ENCODE measurements at places on chromosomes 7 and 10.

DNA sequence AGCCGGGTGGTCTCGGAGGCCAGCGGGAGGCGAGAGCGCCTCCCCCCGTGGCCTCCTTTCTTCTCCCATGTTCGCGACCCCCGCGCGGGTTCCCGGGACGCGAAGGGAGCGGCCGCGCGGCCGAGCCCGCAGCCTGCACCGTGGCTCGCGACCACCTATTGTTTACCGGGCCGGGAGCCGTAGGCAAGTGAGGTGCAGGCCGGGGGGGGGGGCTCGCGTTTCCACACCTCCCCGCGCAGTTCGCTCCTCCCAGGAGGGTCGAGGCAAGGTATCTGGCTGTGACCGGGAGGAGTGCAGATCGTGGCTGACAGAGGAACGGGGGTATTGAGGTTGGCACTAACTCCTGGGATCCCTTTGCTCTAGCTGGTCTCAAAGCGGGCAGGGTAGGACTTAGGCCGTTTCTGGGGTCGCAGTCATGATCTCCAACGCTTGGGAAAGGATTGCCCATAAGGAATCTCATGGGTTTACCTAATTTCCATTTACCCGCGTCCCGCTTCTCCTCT, 734 bp downstream of the PTPN12 start:
- no peak for DNase-seq

- DNase-seq = no peak
These were observed 31.2 kb downstream of the DYNC2I1 start for GRCh38 chr7:158887594-158887993.

- DNase-seq = peak; percentile 51
These were observed 184.5 kb upstream of the SHH start for GRCh38 chr7:155996718-155997280.

GRCh38 chr7:29588900-29589696, 25.5 kb downstream of the PRR15 start:
- peak; percentile 64 for DNase-seq

DNA sequence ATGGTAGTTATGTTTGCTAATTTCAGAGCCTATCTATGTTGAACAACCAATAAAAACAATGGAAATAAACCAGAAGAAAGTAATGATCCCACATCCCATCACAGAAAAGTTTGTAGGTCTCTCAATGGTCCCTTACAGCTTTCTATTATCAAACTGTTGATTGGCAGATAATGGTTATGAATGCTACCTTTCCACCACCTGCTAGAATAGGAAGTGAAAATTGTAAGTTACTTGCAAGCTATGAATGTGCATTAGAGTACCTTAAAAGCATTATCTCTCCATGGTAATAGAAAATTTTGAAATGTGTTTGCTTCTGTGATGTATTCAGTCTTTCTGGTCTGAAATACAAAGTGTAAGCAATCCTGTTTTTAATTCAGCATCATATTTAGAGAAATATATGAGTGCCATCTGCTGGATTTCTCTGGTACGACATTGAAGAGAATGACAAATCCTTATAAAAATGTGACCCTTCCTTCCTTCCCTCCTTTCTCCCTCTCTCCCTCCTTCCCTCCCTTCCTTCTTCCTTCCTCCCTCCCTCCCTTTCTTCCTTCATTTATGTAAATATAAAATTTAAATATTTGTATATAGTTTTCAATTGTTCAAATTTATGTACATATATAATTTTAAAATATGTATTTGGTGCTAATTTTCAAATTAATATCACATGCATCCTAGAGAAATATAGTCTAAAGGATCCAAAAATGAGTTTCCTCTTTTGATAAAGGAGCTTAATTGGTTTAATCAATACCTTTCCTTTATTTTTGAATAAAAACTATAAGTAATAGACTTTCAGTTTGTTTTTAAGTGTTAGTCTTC, 41.4 kb upstream of the PNLIPRP3 start:
- DNase-seq = no peak
